Stimulated activated CD8-positive, alpha-beta memory T cell treated with anti-CD3 and anti-CD28 coated beads, Interleukin-7, amount 100 ng/mL, for 1 hour (primary cell): ENCODE measurements at places on chromosomes 7 and 10.

- DNase-seq = no peak
These were observed 29.3 kb downstream of the LMTK2 start for GRCh38 chr7:98135984-98136383.

- DNase-seq = no peak
These were observed 104.1 kb upstream of the KCNMA1 start for GRCh38 chr10:77741746-77742145.

DNA sequence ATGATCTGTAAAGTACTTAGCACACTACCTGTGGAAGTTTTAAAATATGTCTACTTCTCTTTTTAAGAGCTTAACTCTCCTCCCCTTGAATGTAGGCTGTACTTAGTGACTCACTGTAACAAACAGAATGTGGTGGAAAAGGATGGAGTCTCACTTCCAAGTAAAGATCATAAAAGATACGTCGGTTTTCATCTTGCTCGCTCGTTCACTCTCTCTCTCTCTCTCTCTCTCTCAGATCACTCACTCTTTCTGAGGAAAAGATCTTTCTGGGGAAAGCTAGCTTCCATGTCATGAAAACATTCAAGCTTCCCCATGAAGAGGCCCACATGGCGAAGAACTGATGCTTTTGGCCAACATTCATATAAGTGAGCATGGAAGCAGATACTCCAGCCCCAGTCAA is 5.5 kb downstream of the CHUK start:
- no peak for DNase-seq

- no peak for DNase-seq
These were observed 124.4 kb downstream of the TACC2 start for GRCh38 chr10:122113161-122113944.

DNA sequence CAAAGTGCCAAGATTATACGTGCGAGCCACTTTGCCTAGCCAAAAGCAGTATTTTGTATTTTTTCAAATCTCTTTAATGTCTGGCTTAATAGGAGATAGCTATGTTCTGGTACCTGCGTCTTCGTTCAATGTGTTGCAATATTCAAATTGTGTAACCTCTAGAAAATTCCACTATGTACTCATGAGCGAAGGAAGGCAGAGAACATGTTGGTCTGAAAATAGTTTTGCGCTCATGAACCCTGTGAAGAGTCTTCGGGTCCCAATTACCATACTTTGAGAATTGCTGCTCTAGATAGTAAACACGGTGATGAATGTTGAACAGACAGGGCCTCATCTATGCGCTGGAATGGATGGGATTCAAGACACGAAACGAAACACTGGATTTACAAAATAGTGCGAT is 2.7 kb upstream of the SUV39H2 start:
- DNase-seq = no peak

GRCh38 chr10:113739031-113739430 is 12.5 kb upstream of the PLEKHS1 start:
- DNase-seq = no peak

DNA sequence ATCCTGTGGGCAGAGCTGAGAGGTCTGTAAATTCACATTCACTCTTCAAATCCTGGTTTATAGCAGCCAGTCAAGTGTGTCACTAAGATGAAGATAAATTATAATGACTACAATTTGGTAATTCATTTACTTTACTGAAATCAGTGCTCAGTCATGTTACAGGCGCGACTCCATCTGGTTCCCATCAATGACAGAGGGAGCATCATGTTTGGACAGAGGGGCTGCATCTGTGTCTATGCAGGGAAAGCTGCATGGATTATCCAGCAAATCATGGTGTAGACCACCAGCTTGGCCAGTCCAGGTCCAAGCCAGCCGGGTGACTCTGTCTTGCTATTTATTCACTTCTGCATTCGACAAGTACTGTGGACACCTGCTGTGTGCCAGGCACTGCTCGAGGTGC is 214.1 kb upstream of the ZNF32 start:
- DNase-seq = no peak

DNA sequence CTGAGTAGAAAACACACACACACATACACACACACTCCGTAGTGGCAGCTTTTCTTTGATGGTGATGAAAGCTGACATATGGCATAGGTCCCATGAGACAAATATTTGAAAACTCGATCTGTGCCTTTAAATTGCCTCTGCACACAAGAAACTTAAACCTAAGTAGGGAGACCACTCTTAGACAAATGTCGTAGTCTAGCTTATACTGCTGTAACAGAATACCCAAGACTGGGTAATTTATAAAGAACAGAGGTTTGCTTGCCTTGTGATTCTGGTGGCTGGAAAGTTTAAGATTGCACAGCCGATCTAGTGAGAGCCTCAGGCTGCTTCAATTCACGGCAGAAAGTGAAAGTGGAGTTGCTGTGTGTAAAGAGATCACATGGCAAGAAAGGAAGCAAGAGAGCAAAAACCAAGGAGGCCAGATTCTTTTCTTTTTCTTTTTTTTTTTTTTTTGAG is 489.4 kb upstream of the SORCS1 start:
- no peak for DNase-seq

- no peak for DNase-seq
These were observed 56.8 kb upstream of the DGKB start for GRCh38 chr7:14959339-14959738.

GRCh38 chr10:117553815-117554172 is 11.2 kb downstream of the EMX2 start:
- DNase-seq = no peak

GRCh38 chr7:55531536-55531935 is 40.8 kb downstream of the VOPP1 start:
- DNase-seq = no peak

DNA sequence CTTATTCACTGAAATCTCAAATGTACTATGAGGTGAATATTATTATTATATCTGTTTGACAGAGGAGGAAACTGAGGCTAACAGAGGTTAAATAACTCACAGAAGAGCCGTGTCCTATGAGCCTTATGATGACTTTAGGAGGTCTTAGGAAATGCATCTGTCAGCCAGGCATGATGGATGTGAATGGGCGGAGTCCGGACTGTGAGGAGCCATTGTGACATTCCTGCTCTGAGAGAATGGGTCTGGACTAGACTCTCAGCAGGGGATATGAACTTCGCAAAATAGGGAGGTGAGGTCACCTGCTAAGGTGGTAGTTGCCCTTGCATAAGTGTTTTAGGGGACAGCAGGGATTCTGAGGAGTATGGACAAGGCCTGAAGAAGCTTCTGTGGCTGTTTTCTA is 153.6 kb downstream of the TMEM178B start:
- no peak for DNase-seq

- DNase-seq = no peak
These were observed 16.7 kb upstream of the SYPL1 start for GRCh38 chr7:106128836-106129235.

GRCh38 chr7:5294169-5294987 is 11.6 kb downstream of the SLC29A4 start:
- no peak for DNase-seq

- DNase-seq = no peak
These were observed 156.3 kb upstream of the SEMA3C start for GRCh38 chr7:81075150-81075549.

DNA sequence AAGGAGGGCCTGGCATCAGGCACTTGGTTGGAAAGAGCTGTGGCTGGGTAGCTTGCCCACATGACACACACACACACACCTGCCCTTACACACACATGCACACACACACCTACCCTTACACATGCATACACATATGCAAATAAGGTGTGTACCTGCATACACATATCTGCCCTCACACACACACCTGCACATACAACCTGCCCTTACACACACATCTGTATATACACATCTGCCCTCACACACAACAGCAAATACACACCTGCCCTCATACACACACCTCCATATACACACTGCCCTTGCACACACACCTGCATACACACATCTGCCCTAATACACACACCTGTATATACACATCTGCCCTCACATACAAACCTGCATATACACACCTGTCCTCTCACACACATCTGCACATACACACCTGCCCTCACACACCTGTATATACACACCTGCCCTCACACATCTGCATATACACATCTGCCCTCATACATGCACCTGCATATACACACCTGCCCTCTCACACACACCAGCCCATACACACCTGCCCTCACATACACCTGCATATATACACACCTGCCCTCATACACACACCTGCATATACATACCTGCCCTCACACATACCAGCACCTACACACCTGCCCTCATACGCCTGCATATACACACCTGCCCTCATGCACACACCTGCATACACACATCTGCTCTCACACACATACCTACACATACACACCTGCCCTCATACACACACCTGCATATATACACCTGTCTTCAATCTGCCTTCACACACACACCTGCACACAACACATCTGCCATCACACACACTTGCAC is 82.9 kb downstream of the GRID1 start:
- DNase-seq = no peak

DNA sequence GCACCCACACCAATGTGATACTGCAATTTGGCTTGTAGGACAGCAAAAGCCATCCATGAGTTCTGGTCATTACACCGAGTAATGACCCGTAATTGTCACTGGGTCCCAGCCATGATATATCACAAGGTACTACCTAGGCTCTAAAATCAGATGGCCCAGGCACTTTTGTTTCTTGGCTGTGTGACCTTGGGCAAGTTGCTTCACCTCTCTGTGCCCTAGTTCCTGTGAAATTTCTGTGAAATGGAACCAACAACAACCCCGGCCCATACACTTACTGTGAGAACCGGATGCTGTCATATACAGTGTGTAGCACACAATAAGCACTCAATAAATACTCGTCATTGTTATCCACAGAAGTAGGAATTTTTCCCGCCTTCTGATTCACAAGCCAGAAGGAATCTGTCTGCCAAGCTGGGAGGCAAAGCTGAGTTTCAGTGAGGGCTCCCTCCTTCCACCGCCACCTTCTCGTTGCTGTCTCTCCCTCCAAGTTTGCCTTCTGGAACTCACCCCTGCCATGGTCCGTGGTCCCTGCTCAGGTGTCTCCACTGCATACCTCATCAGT is 6.4 kb upstream of the CYTH3 start:
- no peak for DNase-seq

GRCh38 chr10:46537309-46537708 is 19.1 kb downstream of the GPRIN2 start:
- no peak for DNase-seq

- no peak for DNase-seq
These were observed 158.1 kb downstream of the SDK1 start for GRCh38 chr7:3459111-3459510.

GRCh38 chr7:49564379-49564714 is 209.1 kb upstream of the VWC2 start:
- no peak for DNase-seq

GRCh38 chr7:53048638-53049037 is 13.2 kb downstream of the POM121L12 start:
- DNase-seq = no peak

GRCh38 chr7:141360803-141361202 is 190.4 kb upstream of the AGK start:
- no peak for DNase-seq

- no peak for DNase-seq
These were observed at the start of gene AOC1 for GRCh38 chr7:150852371-150852905. TSS of gene AOC1 (plus strand) at chr7:150852517. CDS start at chr7:150856471, 3,954 bp downstream.

- DNase-seq = no peak
These were observed 21.8 kb downstream of the SLC35G1 start for GRCh38 chr10:93915598-93915997.

- no peak for DNase-seq
These were observed 1075.3 kb downstream of the XPNPEP1 start for GRCh38 chr10:108848046-108848445.

DNA sequence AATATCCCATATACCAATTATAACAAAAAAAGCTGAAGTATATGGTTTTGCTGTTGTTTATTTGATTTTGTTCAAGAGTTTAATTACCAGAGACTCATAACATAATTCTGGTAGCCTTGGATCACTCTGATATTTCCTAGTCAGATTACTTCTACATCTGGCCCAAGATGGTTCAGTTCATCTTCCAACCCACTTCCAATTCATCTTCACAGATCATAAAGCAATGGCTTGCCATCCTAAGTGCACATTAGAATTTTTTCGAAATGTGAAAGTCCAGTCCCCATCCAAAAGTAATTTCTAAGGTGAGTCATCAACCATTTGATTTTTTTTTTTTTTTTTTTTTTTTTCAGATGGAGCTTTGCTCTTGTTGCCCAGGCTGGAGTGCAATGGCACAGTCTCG is 8.0 kb upstream of the HIBADH start:
- DNase-seq = no peak

DNA sequence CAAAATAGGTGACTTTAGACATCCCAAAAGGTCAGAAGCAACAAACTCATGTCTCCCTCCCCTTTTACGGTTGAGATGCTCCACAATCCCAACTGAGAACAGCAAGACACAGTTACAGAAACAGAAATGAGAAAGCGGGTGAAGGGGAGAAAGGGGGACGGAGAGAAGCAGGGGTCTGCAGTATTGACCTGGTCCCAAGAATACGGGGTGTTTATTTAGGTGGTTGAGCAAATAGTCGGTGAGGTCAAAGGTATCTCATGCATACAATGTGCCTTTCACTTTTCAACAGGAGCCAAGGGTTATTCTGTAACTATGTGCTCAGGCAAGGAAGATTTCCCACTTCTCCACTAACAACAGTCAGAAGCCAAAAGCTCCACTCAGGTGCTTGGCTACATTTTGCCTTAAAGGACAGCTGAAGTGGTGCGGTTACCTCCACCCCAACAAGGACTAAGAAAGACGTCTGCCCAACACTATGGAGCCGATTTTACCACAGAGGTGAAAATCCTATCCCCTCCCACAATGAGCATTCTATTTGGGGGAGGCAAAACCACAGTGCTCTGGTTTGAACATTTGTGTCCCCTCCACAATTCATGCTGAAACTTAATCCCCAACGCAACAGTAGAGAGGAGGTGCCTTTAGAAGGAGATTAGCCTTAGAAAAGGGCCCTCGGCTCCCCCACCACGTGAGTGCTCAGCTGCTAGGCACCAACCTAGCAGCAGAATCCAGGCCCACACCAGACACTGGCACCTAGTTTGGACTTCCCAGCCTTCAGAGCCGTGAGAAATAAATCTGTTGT is 77.9 kb downstream of the PARD3 start:
- DNase-seq = no peak

GRCh38 chr10:43906490-43906889 is 257.8 kb upstream of the ZNF32 start:
- no peak for DNase-seq

DNA sequence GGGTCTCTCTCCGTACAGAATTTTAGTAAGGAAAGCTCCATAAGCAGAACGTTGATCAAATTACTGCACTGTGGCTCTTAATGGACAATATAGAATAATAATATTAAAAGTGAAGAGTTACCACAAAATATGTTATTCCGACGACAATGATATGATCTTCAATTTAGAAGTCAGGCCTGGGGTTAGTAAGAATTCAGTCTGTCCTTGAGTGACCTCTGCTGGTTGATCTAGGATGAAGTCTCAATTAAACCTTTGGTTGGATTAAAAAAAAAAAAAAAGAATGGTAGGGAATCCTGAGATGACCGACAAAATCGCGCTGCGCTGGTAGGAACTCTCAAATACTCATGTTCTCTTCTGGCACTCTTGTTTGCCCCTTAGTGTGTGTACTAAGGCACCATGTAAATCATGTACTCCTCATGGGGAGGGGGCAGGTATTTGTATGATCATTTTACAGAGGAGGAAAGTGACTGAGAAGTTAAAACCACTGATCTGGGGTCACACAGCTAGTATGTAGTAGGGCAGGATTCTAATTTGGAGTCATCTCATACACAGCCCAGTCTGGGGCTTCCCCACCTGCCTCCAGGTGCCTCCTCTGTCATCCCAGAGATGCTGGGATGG is 161.3 kb upstream of the NPVF start:
- no peak for DNase-seq
